Endodermal cell (in vitro differentiated cells): ENCODE measurements at places on chromosomes 16 and 17.

- no peak for DNase-seq
Observed at GRCh38 chr17:21164620-21165019, 37.9 kb downstream of the DHRS7B start.

GRCh38 chr17:42341568-42341967, 46.7 kb downstream of the STAT3 start:
- DNase-seq = no peak

DNA sequence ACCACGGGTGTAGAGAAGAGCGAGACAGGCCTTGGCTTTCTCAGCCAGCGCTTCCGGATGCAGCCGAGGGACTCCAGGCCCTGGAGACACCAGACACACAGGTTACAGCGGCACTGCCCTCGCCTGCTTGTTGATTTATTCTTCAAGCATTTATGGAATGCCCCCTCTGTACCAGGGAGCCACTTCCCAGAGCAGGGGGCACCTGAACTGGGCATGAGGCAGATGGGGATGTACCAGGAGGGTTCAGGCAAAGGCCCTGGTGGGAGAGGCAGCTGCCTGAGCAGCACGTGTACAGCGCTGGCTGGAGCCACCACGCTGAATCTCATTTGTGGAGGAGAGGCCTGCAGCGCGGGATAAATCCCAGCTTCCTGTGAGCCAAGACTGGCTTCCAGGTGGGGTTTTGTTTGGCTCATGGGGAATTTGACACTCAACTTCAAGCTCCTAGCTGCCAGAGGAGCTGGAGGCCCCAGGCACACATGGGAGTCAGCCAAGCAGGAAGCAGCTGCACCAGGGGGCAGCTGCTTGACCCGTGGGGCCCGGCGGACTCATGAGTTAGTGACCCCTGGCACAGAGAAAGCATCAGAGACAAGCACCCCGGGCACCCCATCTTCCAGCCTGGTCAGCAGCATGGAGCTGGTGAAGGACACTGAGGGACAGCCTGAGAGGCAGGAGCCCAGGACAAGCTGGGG, 59.7 kb downstream of the IL21R start:
- no peak for DNase-seq

DNA sequence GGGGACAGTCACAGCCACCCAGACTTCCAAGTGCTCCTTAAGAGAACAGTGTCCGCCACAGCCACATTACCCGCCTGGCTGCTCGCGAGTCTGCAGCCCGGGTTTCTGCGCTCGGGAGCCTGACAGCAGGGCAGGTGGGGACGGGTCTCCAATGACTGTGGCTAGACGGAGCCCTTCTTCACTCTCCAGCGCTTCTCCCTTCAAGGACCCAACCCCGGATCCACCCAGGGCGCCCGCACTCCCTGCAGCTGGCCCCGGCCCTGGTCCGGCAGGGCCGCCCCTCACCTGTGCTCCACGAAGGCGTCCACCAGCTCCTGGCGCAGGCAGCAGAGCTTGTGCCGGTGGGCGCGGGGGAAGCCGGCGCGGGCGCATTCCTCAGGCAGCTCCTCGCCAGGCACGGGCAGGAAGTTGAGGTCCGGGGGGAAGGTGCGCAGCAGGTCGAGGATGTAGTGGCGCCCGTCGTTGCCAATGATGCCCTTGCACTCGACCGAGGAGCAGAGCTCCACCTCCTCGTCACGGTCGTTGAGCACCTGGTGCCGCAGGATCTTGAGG, 13.9 kb downstream of the CLUH start:
- peak; percentile 57 for DNase-seq

DNA sequence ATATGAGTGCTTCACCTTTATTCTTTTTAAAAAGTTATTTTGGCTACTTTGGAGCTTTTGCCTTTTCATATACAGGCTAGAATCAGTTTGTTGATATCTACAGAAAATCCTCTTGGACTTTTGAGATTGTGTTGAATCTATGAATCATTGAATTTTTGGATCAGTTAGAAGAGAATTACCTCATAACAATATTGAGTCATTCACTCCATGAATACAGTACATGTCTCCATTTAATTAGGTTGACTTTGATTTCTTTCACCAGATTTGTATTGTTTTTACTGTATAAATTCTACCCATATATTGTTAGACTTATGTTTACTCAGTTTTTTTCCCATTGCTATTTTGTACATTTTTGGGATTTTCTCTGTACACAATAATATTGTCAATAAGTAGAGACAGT, 54.4 kb downstream of the TAOK1 start:
- DNase-seq = no peak

DNA sequence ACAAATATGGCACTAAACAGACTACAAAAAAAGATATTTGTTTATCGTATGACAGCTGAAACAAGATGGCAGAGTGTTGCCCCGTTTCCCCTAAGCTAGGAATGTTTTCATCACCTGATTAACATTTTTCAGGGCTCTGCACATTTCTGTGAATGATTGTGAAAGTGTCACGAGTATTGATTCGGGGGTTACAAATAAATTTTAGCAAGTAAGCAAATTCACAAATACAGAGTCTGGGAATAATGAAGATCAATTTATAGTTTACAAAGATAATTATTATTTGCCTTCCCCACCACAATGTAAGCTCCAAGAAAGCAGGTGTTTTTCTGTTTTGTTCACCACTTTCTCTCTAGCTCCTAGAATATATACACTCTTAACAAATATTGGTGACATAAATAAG, 361.2 kb upstream of the ERCC4 start:
- DNase-seq = no peak

GRCh38 chr16:1991948-1992703, 2.4 kb downstream of the SYNGR3 start:
- DNase-seq = peak; percentile 100

GRCh38 chr16:54027558-54027957, 259.0 kb downstream of the IRX3 start:
- DNase-seq = no peak

- no peak for DNase-seq
Observed at GRCh38 chr17:81250286-81251093, 11.4 kb downstream of the NDUFAF8 start.

GRCh38 chr17:63440770-63441335, 5.3 kb downstream of the CYB561 start:
- no peak for DNase-seq

GRCh38 chr16:78297066-78297666, 197.7 kb downstream of the WWOX start:
- DNase-seq = no peak

DNA sequence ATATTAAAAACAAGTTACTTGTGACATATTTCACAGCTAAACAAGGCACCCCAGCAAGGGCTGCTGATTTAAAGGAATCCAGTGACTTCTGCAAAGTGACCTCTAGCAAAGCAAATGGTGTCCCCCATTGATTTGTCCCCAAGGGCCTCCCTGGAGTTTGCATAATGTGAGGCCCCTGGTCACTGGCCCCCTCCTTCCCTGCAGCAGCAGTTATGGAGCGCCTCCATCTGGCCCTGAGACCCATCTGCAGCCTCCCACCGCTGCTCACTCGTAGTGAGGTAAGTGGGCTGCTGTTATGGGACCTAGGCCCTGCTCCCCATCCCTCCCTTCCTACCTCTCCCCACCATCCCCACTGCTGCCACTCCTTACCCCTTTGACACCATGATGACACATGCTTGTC, 19.6 kb upstream of the EEF2K start:
- peak; percentile 88 for DNase-seq

DNA sequence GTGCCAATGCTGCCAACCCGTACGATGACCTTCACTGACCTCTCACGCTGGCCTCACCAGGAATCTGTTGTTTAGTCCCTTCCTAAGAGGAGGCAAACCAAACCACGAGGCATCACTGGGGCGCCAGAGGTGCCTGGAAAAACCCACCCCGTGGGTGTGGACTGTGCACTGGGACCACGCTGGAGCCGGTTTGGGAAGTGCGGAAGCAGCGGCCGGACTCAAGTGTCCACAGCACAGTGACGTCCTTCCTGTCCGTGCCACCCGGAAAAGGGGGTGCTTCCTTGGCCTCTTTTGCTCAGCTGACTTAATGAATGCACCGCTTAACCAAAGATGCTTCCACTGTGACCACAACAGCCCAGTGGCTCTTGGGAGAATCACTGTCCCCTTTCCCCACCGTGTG, 9.0 kb upstream of the KIF19 start:
- no peak for DNase-seq

- DNase-seq = no peak
Observed at GRCh38 chr16:30559690-30560089, 1.5 kb upstream of the ZNF764 start.

- peak; percentile 40 for DNase-seq
Observed at GRCh38 chr16:72937360-72937759, 110.6 kb downstream of the ZFHX3 start.

- no peak for DNase-seq
Observed at GRCh38 chr17:1412185-1413110, 12.4 kb upstream of the YWHAE start.

DNA sequence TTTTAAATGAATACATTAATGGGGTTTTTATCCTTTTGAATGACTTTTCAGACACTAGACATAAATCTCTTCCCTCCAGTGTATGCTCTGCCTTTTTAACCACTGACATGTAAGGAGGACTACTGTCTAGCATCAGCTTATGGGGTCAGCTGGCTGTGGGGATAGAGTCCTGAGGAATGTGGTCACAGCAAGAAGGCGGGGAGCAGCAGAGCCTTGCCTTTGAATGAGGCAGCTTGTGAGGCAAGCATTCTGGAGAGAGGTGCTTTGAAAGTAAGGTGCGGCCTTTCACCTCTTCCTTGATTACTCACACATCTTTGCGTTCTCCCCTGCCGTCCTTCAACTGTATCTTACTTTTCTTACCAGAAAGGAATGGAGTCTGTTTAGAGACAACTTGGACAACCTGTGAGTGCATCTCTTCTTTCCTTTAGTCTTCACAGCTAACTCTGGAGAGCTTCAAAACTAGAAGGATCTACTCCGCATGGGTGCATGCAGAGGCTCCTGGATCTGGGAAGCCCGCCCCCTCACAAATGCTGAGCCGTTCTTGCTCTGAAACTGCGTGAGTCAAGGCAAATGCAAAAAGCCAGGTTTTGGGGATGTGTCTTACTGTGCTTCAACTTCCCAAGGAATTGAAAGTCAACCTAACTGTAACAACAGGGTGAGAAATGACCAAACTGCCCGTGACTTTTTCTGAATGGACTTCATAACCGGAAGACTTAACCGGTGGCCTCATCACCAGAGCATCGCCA, 49.9 kb downstream of the ADCY7 start:
- DNase-seq = no peak

- peak; percentile 93 for DNase-seq
Observed at GRCh38 chr16:67199011-67199807, at the start of gene ELMO3. Gene ELMO3, plus strand, starts transcription at chr16:67199131. Its CDS starts 196 bp downstream, at chr16:67199327.

DNA sequence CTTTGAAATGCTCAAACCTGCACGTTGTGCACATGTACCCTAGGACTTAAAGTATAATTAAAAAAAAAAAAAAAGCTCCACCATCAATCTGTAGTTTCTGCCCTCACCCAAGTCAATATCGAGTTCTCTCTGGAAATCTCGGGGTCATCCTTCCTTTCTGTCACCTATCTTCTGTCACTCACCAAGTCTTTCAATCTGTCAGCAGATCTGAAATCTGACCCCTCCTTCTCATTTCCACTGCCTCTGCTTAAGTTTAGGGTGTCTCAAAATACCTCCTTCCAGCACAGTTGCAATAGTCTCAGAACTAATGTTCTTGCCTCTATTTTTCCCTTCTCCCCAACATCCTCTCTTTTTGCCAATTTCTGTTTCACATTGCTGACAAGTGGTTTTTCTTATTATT, 32.3 kb downstream of the FTO start:
- DNase-seq = no peak

- DNase-seq = peak; percentile 13
Observed at GRCh38 chr16:12609937-12610699, 193.6 kb downstream of the CPPED1 start.

DNA sequence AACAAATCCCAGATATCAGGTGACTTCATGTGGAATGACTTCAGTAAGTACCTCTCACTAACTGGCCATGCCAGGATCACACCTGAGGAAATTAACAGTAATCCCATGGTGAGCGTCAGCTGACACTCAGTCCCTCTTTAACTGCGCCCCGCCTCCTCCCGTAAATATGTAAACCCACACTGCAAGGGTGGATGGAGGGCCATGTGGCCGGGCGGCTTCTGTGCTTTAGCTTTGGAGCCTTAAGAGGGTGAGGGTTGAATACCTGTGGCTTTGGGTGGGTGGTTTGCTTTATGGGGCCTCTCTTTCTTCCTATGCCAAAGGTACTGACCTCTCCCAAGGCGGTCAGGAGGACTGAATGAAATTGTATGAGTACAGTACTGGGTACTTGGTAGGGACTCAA, 141.7 kb downstream of the MRM1 start:
- DNase-seq = peak; percentile 84

- DNase-seq = no peak
Observed at GRCh38 chr17:82981141-82981730, 98.2 kb upstream of the METRNL start.

DNA sequence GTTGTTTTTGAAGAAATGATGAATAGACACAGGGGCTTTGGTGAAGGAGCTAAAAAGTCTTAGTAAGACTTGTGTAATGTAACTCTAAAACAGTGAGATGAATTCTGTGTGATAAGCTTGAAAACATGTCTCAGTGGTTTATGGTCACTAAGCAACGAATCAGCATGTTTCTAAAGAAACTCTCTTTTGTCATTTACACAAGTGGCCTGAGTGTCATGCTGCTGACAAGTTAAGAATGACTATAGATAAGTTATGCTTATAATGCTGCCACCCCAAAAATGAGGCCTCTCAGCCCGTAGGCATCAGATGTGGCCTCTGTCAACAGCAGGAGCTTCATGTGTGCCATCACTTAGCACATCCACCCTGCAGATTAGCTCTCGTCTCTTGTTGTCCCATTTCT, 8.7 kb downstream of the COX10 start:
- DNase-seq = no peak

- no peak for DNase-seq
Observed at GRCh38 chr16:75326333-75326732, 74.9 kb upstream of the BCAR1 start.

DNA sequence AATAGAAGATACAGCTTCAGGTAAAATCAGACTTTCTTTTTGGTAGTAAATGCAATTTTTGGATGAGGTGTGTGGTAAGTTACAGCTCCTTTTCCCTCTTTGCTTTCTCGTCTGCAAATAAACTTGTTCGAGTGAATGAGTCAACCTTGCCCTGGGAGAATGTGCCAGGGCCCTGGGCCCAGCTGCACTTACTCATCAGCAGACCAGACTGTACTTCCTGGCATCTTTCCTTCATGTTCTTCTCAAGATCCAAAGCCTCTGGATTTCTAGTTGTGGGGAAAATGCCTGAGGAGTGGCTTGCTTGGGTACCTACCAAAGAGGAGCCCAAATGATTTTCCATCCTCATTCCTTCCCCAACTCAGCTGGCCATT, 5.4 kb upstream of the G6PC1 start:
- no peak for DNase-seq

DNA sequence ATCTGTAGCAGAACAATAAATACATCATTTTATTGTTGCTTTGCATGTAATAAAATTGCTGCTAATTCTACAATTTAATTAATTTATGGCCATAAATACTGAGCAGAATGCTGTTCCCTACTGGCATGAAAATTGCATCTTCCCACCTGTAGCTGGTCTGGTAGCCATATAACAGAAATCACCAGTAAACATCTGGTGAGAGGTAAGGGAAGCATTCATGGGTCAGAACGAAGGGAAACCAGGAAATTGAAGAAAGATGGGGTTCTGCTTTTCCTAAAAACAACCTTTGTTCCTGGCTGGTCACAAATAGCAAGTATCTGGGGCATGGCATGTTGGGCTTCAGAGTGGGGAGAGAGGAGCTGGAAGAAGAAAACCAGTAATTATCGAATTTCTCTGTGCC, 128.4 kb downstream of the CDH11 start:
- DNase-seq = no peak

- DNase-seq = no peak
Observed at GRCh38 chr16:80459331-80459777, 81.4 kb upstream of the DYNLRB2 start.

GRCh38 chr17:42342242-42343008, 45.8 kb downstream of the STAT3 start:
- no peak for DNase-seq
